ENCODE measurements at places on chromosomes 2 and 18.

- no peak for DNase-seq
Measured at GRCh38 chr18:8324343-8325065, 284.7 kb upstream of the RAB12 start.

DNA sequence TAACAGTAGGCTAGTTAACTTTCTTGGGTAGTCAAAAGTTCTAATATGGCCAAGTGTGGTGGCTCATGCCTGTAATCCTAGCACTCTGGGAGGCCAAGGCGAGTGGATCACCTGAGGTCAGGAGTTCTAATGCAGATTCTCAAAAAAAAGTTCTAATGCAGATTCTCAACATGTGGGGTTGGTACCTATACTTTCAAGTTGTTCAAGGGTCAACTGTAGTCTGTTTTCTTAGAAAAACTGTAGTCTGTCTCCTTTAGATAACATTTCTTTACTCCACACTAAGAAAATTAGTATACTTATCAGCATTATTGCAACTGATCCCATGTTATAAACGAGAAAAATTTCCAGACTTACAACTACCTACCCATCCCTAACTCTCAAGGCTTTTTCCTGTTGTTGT is 16.6 kb downstream of the INO80D start:
- DNase-seq, result no peak

GRCh38 chr18:72086421-72086820 is 457.7 kb downstream of the CBLN2 start:
- DNase-seq, result no peak

DNA sequence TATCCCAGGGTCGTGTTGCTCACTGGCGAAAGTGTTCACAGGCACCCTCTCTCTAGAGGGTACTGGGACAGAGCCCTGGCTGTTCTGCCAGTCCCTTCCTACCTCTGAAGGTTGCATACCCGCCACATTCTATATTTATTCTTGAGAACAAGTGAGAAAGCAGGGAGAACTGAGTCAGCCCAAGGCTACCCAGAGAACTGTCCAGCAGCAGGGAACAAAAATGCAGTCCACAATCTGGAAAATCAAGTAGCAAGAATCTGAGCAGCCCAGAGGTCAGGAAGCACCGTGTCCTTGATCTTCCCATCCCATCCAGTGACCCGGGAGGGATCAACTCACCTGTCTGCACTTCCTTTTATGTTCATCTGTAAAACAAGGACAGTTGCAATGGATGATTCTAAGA is 164.1 kb downstream of the FBXO15 start:
- DNase-seq, result no peak

DNA sequence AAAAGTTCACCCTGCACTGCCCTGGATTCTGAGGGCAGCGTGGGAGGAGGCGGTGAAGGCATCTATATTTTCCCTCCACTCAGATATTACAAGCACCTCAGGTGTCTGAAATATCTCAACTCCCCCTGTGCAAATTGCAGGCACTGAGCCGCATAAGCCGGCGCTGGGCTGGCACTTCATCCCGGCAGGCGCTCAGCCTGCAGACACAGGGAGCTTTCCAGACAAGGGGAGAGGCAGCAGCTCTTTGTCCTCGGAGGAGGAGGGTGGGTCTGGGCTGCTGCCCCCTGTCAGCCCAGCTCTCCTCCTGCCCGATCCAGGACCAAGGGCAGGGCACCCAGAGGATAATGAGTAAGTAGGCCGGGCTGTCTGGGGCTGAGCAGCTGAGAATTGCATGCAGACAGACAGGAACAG is 189.3 kb upstream of the MYT1L start:
- DNase-seq, result no peak

GRCh38 chr2:101466426-101466825 is 8.5 kb downstream of the RFX8 start:
- no peak for DNase-seq

DNA sequence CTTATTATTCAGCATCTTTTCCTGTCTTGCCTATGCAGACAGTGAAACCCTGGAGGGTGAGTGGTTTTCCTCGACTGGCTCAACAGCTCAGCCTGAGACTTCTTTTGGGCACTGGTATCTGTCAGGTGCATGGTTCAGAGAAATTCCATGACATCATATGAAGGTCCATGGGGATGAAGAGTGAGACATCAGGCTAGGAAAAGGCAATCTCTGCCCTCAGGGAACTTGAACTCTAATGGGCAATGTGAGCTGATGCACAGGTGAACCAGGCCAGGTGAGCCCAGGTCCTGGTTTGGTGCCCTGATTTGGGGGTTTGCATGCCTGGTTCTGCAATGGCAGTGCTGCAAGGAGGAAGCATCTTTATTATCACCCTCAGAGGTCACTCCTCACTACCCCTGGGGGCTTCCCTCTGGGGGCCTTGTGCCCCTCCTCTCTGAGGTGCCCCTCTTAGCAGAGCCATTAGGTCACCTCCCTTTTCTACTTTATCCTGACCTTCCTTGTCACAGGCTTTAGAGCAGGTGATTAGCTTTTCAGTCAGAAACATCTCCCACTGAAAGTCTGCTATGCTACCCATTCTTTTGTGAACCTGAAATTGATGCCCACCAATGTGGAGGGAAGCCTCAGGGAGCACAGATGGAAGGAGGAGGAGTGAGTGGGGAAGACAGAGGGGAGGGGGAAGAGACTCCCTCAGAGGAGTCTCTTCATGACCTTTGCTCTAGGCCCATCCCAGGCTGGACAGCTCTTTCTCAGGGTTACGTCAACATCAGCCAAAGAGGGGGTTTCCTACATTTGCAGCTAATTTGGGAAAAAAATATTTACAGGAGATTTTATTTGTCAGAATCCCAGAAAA is 47.3 kb downstream of the MERTK start:
- no peak for DNase-seq

DNA sequence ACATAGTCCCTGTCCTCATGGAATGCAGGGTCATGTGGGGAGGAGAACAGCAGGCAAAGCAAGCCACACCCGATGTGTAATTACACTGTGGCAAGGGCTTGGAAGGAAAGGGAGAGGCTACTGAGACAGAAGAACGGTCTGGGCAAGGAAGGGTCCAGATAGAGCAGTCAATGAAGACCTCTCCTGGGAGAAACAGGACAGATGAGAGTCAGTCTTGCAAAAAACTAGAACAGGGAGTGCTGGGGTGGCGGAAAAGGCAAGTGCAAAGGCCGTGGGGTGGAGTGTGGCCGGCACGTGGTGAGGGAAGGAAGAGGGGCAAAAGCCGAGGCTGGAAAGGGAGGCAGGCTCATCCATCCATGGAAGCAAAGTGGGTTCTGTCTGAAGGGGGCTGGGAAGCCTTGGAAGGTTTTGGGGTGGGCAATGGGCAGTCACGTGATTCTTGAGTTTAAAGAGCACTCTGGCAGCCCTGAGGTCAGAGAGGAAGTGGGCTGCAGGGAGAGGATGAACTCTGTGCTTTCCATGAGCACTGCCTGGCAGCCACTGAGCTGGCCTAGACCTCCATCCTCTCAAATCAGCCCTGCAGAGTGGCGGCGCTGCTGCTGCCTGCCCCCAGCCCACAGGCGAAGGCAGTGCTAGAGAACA is 182.2 kb downstream of the INHBB start:
- no peak for DNase-seq

- no peak for DNase-seq
Measured at GRCh38 chr2:9721344-9721743, 90.5 kb upstream of the YWHAQ start.
